Activated CD8-positive, alpha-beta memory T cell treated with anti-CD3 and anti-CD28 coated beads for 1 hour (primary cell): ENCODE measurements at places on chromosomes 7 and 10.

GRCh38 chr7:106116161-106116704 is 4.1 kb upstream of the SYPL1 start:
- no peak for DNase-seq

- DNase-seq = no peak
These were observed 327.1 kb downstream of the PRPF18 start for GRCh38 chr10:13913897-13914296.

DNA sequence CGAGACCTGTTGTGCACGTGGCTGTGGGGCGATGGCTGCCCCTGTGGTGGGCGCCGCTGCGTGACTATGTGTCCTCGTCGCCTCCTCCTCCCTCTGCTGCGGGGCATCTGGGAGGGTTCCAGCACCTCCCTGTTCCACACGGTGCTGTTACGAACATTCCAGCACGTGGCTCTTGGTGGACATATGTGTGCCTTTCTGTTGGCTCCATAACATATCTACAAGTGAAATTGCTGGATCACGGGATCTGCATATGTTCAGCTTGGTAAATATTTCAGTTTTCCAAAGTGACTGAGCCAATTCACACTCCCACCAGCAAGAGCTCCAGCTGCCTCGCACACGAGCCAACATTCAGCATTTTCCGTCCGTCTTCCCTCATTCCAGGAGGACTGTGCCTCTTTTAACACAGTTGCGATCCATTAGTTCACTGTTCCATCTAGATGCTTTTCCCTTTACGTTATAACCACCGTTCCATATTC is 25.1 kb downstream of the SNX8 start:
- DNase-seq = no peak

- DNase-seq = no peak
These were observed 6.3 kb downstream of the MTPN start for GRCh38 chr7:135970682-135971365.

DNA sequence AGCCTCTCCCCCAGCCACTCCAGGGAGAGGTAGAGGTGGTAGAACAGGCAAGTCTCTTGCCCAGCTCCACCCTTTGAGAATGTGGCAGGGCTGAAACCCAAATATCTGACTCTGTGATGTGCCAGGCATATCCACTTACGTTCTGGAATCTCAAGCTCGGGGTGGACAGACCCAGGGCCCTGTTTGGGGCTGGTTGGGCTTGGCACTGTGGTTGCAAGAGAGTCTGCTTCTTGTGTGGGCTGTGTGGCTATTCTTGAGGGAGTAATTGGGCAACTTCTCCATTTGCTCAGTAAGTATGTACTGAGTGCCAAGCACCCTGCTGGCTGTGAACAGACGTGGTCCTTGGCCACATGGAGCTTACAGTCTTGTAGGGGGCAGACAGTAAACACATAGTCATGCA is 4.7 kb downstream of the UBTD1 start:
- DNase-seq = no peak

- DNase-seq = no peak
These were observed 19.5 kb downstream of the EN2 start for GRCh38 chr7:155477476-155477875.

DNA sequence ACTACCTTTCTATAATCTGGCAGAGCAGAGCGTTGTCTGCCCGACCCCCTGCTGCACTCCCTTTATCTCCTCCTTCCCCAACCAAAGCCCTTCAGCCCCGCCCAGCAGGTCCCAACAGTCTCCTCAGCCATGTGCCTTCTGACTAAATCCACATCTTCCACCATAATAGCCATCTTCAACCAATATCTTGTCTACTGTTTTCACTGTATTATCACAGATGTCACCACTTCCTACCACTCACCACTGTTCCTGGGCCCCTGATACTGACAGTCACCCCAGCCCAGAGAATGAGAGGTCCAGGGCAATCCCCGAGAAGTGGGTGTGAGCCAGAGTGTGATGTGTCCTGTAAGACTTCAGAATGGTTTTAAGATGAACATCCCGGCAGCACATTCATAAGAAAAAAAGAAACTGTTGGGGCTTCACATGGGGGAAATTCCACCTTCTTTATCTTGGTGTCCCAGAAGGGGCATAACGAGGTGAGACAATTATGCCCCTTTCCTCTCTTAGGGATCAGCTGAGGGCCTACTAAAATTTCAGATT is 25.3 kb downstream of the CCDC6 start:
- no peak for DNase-seq

- no peak for DNase-seq
These were observed 8.7 kb upstream of the CALHM1 start for GRCh38 chr10:103467406-103467805.

GRCh38 chr10:529468-530230 is 159.8 kb downstream of the DIP2C start:
- DNase-seq = no peak

- no peak for DNase-seq
These were observed 6.1 kb downstream of the RASSF4 start for GRCh38 chr10:44965651-44966097.

- DNase-seq = no peak
These were observed 64.3 kb downstream of the MGMT start for GRCh38 chr10:129531195-129531968.

- no peak for DNase-seq
These were observed 4.0 kb upstream of the CREB5 start for GRCh38 chr7:28408105-28408959.

GRCh38 chr10:68474021-68474420 is 2.2 kb upstream of the DNA2 start:
- DNase-seq = no peak

DNA sequence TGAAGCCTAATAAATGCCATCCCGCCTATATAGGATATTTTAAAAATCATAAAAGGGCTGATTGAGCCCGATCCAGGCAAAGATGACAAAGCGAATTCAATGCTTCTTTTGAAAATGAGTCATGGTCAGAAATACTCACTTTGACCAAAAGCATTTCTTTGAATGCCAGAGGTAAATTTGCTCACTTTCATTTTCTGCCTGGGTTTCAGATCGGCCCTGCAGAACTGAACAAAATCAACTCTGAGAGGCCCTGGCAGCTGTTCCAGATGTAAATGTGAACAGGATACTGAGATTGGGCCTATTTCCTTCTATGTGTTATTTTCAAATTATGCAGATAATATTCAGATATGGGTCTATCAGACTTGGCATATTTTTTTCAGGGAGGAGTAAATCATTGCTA is 114.8 kb upstream of the ARID5B start:
- DNase-seq = no peak

DNA sequence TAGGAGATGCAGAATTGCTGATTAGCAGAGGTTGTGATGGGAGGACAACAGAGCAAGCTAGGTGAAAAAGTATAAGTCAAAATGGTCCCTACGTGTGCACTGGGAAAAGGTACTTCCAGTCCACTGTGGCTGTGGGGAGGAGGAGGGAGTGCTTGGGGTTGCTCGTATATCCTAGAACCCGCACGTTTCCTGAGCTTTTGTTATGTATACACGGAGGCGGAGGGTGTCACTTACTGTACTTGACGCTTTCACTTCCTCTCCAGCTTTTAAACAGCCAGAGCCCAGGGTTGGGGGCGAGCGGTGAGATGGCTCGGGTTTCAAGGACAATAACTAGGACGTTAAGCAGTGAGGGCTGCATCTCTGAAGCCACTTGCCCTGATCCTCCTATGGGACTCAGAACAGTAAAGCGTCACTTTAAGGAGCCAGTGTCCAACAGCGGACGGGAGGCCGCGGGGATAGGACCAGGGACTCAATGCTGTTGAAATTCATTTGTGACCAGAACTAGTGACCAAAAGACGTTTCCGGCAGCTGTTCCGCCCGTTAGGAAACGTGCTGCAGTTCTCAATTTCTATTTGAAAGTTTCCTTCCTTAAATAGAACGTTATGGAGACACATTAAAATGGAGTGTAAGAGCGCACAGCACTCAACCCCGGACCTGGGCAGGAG is 985 bp upstream of the ETV1 start:
- DNase-seq = no peak

DNA sequence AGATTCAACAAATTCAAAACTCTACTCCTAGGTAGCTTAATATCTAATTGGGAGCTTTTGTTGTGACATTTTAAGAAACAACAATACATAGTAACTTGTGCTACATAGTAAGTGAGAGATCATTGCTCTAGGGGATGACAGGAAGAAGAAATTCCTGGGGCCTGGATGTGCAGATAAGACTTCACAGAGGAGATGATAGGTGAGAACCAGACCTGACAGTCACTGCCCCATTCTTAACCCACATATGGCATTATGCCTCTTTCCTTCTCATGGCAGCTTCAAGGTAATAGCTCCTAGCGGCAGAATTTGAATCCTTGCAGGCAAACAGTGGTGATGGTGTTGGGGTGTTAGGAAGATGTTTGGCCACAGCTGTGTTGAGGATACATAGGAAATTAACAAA is 233.6 kb downstream of the VTI1A start:
- no peak for DNase-seq

- no peak for DNase-seq
These were observed 14.0 kb upstream of the CYP3A7 start for GRCh38 chr7:99748846-99749579.

- no peak for DNase-seq
These were observed 81.9 kb upstream of the FRMD4A start for GRCh38 chr10:14412624-14413023.

GRCh38 chr10:132885451-132886210 is 56.7 kb downstream of the CFAP46 start:
- no peak for DNase-seq

- no peak for DNase-seq
These were observed 261.2 kb downstream of the C7orf25 start for GRCh38 chr7:42650701-42651100.

DNA sequence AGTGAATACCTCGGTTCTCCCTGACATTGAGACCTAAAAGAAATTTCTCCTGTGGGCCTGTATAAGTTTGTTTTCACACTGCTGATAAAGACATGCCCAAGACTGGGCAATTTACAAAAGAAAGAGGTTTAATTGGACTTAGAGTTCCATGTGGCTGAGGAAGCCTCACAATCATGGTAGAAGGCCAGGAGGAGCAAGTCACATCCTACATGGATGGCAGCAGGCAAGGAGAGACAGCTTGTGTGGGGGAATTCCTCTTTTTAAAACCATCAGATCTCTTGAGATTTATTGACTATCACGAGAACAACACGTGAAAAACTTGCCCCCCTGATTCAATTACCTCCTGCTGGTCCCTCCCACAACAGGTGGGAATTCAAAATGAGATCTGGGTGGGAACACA is 6.7 kb downstream of the TMEM72 start:
- no peak for DNase-seq

DNA sequence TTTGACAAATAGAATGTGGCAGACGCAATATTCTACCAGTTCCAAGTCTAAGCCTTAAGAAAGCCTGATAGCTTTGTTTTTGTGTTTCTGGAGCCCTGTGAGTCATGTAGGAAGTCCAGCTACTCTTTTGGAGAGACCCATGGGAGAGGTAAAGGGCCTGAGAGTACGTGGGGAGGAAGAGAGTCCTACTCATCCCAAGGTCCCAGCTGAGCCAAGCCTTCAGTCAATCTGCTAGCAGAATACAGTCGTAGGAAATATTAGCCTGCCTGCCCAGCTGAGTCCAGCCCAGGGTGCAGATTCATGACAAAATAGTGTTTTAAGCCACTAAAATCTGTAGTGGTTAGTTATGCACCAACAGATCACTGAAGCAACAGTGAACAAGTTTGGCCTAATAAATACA is 9.0 kb upstream of the GNA12 start:
- DNase-seq = no peak

DNA sequence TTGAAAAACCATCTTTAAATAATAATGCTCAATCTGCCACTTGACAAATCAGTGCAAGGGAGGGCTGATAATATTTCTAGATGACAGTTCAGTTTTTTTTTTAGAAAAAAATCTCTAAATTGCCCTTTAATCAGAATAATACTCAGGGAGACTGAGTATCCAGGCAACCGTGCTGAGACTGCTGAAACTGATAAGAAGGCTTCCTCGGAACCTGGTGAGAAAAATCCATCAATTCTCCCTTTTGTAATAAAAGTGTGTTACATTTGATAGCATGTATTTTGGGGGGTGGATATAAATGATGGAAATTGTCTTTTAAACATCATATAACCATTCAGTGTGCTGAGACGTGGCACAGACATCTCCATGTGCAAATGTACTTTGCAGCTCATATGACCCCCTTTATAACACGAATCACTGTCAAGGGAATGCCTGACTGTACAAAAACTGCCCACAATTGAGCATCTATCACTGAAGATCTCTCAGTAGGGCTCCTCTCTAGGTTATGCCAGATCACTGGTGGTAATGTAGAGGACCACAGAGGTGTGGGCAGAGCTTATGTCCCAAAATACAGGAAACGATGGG is 491.1 kb upstream of the ADARB2 start:
- DNase-seq = no peak

DNA sequence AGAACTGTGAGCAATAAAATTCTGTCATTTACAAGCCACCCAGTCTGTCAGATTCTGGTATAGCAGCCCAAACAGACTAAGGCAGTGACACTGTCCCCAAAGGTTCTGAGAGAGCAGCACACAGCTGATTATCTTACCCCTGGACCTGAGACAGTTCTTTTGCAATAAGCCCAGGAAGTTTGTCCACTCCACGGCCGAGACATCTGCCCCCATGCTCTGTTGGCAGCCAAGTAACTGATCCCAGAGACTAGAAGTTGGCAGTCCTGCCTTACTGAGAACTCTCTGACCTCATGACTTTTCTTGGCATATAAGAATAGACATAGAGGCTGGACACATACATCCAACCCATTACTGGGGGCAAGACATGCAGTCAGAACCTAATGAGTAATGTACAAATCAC is 243.0 kb upstream of the GRB10 start:
- no peak for DNase-seq

GRCh38 chr7:48049850-48050249 is 14.5 kb downstream of the C7orf57 start:
- no peak for DNase-seq

GRCh38 chr7:25949736-25950487 is 202.1 kb upstream of the NFE2L3 start:
- no peak for DNase-seq

GRCh38 chr7:121519548-121520521 is 123.7 kb upstream of the FAM3C start:
- no peak for DNase-seq
